Suppressor macrophage treated with lipopolysaccharide for 1 hour (primary cell): ENCODE measurements at places on chromosomes 2 and 18.

GRCh38 chr2:49796266-49796665 lies 642.0 kb upstream of the FSHR start:
- DNase-seq, result no peak

DNA sequence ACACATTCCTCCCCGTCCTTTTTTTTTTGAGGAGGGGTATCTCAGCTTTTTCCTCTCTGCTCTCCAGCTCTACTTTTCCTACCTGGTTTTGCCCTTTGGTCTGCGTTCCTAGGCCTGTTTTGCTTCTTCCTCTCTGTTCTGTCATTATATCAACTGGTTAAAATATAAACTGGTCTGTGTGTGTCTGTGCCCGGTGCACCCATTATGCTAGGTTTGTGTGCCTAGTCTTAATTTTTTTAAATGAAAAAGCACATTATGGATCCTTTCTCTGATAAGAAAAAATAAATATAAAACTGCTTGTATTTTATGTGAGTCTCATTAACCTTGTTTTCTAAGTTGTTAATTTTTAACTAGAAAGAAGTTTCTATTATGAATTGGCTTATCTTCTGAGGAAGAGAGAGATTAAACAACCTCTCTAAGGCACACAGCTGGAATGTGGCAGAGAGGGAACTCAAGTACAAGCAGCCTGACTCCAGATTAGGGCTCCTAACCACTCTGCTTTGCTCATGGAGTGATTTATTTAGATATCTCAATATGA lies 17.4 kb downstream of the SLC38A11 start:
- no peak for DNase-seq

DNA sequence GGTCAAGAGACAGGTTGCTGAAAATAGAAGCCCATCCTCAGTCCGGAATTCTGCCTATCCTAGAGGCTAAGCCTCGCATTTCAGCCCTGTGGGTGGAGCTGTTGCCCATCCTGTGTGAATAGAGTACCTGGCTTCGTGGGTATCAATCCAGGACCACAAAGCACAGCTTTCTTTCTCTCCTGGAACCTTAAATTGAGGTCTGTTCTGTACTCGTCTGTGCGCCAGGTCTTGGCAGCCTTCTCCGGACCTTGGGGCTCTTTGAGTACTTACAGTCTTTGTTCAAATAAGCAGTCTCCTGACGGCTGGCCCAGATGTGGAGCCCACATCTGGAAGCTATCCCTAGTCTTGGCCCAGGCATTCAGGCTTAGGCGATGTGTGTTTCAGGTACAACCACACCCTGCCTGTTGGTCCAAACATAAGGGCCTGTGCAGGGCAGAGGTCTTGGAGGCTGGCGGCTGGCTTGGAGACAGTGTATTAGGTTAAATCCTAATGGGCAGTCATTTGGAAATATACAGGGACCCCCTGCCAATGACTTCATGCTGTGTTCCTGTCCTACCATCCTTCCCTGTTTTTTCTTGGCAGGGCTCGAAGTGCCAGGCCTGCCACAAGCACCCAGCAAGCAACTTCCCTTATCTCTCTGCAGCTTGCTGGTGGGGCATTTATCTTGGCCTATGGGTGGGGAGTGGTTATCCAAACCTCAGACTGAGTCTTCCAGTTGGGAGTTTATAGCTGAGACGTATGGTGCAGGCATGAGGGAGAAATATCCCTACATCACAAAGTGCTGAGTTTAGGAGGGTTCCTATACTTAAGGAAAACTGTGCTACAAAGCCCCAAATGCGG lies 294.1 kb downstream of the BCL2 start:
- no peak for DNase-seq

DNA sequence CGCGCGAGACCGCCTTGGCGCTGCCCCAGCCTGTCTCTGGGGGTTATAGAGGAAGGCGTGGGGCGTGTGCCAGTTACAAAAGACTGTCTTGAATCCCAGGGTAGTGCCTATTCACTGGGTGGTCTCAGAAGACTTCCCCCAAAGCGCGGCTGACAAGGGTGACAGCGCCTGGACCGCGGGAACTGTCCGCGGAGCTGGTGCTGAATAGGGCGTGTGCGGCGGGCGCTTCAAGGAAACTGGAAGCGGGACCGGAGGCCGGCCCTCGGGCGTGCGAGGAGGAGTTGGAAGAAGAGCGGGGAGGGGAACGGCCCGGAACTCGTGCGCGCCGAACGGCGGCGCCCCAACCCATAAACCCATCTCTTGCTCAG lies 2.3 kb downstream of the EGR4 start:
- peak; percentile 90 for DNase-seq

GRCh38 chr2:121008975-121009374 lies 273.3 kb downstream of the GLI2 start:
- DNase-seq, result no peak

- peak; percentile 33 for DNase-seq
These were observed 33.4 kb downstream of the SIX2 start for GRCh38 chr2:44975571-44976450.

GRCh38 chr2:20623741-20624155 lies 27.1 kb downstream of the HS1BP3 start:
- DNase-seq, result no peak

DNA sequence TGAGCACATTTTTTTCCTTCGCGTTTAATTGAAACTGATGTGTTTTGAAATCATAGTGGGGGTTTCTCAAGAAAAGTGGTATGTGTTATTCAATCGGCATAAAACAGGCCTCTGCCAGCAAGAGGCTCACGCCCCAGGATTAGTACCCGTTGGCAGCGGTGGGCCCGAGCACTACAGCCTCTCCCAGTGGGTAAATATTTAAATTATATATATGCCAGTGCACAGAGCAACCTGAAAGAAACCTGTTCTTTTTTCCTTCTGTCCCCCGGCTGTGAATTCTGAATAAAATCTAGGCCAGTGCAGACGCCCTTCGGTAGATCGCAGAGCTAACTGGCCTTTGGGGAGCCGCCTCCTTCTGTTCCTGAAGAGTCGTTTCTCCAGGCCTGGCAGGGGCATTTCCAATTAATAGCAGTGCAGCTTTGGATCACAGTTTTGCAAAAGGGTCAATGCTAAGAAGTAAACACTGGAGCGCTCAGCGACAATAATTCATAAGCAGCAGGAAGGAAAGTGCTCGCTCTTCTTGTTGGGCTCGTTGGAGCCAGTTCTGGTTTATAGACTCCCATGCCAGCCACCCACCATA lies 202.8 kb upstream of the SALL3 start:
- no peak for DNase-seq

DNA sequence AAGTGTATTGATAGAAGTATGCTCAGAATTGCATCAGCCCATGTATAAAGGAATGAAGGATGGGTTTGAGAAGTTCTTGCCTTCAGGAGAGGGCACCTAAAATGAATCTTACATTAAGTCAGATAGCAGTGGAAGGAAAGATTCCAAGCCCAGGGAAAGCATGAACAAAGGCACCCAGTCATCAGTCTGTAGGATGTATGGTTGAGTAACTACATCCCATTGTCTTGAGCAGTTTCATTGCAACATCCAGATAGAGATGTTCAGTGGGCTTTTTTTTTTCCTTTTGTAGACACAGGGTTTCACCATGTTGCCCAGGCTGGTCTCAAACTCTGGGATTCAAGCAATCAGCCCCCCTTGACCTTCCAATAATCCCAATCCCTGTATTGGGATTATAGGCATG lies 80.7 kb downstream of the ARHGAP28 start:
- no peak for DNase-seq

DNA sequence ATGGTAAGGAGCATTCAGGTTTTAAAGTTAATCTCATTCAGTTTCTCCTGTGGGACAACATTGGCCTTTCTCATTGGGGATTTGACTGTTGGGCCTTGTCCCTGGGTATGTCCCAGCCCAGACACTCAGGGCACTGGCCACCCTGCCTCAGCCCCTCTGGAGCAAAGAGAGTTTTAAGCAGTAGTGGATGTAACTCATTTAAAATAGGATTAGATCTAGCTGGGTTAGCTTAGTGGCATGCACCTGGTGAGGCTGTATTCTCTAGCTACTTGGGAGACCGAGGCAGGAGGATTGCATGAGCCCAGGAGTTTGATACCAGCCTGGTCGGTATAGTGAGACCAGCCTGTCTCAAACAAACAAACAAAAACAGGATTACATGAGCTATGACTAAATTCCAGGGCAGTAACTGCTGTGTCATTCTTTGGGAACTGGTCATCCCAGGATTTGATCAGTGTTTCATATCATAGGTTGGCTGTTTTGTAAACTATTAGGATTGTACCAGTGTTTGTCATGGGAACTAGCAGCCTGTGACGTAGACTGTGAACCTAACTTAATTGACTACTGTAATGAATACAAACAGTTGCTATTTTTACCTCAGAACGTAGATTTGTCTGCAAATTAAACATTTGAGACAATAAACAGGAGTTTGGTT lies 12.5 kb downstream of the INPP4A start:
- no peak for DNase-seq

DNA sequence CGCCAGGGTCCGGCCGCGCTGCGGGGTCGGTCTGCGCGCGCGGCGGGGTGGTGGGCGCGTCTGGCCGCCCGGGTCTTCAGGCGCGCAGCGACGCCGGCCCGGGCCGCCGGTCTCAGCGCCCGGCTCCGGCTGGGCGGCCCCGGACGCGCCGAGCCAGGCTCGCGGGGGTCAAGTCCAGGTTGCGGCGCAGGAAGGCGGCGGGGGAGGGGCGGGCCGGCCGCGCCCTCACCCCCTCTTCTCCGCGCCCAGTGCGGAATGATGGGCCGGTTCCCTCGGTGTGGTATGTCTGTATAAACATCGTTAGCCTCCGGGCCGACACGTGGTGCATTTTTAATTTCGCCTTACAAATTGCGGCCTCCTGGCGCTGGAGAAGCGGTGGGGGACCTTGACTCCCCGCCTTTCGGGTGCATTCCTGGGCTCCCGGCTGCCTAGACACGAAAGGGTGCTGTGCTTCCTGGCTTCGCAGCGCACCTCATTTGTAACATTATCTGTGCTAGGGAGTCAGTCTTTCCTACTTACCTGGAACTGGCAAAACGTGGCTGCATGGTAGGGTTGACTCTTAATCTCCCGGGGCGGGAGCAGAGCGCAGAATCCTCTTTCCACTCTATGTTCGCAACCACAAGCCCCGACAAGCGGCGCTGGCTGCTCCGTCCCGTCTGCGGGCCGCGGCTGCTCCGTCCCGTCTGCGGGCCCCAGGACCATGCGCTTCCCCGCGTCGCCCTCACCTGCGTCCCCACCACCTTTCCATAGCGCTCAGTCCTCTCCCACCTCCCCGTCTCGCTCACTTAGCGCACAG lies 69.0 kb downstream of the CTAGE1 start:
- no peak for DNase-seq

GRCh38 chr2:137976274-137976673 lies 12.0 kb downstream of the HNMT start:
- no peak for DNase-seq

DNA sequence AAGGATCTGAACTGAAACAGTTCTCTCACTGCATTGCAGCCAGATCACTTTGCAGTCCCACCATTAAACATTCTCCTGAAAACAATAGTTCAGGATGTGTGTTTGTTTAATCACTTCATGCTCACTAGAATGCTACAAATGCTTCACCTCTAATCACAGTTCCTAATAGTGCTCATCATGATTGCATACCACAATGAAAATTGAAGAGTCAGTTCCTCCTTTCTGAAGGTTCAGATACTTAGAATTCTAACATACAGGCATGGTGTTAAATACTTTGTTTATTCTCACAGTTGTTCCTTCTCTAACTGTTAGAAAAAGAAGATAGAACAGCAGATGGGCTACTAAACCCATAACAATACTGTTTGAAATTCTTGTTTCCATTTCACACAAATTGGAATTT lies 622.3 kb upstream of the ACVR2A start:
- DNase-seq, result no peak

GRCh38 chr2:128630974-128631697 lies 312.5 kb upstream of the HS6ST1 start:
- DNase-seq, result no peak

DNA sequence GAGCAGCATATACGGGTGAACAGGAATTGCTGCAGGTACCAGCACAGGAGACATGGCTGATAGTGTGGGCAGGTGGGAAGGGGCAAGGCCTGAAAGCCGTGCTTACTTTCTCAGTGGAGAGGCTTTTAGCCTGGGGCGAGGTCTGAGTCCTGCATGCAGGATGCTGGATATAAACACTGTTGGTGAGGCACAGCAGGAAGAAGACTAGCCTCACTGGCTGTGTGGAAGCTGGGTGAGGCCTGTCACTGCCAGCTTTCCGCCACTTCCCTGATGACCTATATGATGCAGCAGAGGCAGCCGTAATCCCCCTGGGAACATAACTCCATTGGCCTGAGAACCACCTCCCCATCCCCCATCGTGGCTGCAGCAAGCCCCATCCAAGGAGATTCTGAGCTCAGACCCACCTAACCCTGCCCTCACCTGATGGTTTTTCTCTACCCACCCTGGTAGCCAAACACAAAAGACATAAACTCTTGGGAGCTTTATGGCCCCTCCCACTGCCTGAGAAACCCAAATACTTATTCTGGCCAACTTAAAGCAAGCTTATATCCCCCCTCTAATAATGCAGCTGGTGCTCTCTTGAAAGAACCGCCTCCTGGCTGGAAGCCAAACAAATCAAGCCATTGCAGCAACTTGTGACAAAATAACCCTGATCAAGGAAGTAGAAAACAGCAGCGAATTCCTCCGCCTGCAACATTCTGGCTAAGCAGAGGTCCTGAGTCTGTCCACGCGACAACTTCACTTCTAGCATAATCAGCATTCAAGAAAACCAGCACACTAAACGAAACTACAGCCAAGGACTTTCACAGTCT lies 54.6 kb upstream of the DSC1 start:
- DNase-seq, result no peak

DNA sequence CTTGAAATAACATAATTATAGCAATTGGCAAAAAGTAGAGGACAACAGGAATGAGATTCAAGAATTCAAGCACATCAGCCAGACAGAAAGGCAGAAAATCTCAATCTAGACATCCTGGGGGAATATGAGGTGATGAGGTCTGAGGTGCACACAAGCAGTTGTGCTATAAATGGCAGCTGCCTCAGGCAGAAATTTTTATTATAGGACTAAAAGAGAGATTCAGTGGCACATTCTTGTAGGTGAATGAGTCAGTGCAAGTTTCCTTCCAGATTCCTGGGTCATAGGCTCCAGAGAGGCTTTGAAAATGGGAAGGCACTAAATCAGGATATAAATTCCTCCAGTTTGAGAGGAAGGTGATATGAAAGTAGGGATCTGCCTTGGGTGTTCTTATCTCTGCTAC lies 127.2 kb upstream of the THSD7B start:
- DNase-seq, result no peak

DNA sequence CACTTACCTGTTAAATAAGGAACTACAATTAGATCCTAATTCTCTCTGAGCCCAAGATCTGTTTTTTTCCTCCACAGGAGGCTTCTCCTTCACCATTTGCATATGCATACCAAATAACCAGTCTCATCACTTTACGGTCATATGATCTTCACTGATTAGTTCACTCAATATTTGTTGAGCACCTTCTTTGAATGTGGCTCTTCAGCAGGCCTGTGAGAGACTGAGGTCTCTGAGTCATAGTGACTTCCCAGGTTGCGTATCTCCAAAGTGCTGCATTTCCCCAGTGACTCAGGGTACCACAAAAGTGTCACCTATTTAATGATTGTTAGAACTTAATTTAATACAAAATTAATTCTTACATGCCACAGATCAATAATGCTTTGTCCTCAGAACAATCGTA lies 108.8 kb upstream of the TRIB2 start:
- DNase-seq, result no peak

- DNase-seq, result no peak
These were observed 3.1 kb upstream of the GATA6 start for GRCh38 chr18:22166069-22166950.

GRCh38 chr2:127611076-127611925 lies 34.7 kb upstream of the GPR17 start:
- DNase-seq, result no peak
